ENCODE measurements at places on chromosomes 3 and 15.

DNA sequence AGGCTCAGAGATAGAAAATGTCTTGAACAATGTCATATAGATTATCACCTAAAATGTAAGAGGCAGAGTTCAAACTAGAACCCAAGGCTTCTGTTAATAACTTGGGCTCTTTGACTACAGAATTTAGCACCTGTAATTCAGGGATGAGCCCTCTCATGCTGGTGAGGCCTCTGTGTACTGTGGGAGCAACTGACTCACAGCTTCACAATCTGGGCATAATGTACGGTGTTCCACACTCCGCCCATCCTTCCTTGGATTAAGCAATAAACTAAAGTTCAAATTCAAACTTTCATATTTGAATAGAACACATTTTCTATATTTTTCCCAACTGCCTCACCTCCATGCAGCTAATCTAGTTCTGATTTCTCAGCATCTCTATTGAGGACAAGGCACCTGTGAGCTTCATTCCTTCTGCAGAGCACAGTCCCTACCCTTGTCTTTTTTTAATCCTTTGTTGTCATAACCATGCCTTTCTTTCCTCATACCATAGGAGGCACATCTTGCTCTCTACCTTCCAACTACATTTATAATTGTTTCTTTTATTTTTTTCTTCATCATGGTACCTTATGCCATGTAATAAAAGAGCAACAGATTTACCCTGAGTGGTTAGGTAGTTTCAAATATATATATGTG lies 392.1 kb downstream of the NLGN1 start:
- no peak for DNase-seq

- DNase-seq: no peak
These were observed 50.0 kb upstream of the PCSK6 start for GRCh38 chr15:101539492-101539891.

DNA sequence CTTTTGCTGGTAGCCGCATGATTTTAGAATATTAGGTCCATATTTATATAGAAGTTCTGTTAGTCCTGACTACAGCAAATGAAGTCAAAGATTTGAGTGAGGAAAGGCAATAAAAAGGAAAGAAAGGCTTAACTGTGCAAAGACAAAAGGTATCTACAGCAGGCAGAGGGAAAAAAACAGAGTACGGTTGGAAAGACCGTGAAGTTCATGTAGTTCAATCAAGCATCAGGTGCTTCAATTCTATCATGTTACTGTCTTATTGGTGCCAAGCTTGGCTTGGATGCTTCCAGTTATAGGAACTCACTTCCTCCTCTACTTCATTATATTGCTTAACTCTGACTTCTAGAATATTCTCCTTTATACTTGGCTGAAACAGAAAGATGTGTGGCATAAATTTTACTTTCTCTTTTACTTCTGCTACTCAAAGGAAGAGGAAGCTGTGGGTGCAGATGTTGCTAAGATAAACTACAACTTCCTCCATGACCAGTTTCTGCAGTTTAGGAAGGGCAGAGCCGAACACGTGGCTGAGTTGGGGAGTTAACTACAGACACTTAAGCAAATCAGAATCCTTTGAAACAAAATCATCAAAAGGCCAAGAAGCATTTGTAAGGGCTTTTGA lies 72.6 kb upstream of the ZBED2 start:
- no peak for DNase-seq

DNA sequence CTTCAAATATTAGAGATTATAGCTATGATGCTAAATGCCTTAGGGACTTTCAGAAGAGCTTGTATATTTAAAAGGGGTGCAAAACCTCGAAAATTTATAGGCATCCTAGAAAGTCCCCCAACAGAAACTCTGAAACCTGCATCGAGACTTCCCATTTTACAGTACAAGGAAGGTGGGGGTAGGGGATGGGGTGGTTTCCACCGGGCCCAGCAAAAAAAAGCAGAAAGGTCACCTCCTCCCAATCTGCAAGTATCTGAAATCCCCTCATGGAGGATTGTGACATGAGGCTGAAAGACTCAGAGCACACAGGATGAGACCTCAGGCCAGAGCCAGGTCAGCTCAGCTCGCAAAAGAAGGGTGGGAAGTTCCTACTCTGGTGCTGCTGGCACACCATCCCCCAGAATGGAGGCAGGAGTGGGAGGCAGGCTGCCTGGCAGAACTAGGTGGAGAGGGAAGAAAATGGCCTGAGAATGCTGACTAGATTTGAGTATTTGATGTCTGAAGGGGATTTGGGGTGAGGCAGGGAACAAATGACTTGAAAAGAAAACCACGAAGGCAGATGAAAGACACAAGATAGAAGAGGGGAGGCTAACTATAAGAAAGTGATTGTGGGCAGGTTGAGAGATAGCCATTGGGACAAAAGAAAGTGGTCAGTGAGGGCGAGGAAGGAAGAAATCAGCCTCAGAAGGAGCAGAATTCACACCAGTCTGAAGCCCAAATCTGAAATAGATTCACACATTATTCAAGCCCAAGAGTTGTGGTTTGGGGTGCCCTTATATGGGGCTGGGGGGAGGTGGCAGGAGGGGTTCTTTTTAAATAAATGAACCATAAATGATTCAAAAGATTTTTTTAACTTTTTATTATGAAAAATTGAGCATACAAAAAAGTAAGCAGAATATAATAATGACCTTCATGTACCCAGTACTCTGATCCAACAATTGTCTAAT lies 22.5 kb upstream of the TSC22D2 start:
- no peak for DNase-seq

All from SW480 (cell line).